Skeletal muscle cell (primary cell): ENCODE measurements at places on chromosomes 1 and 21.

- no peak for DNase-seq
Observed at GRCh38 chr1:230281556-230281955, 144.6 kb downstream of the PGBD5 start.

GRCh38 chr1:238648751-238649150, 737.6 kb upstream of the CHRM3 start:
- DNase-seq = no peak

DNA sequence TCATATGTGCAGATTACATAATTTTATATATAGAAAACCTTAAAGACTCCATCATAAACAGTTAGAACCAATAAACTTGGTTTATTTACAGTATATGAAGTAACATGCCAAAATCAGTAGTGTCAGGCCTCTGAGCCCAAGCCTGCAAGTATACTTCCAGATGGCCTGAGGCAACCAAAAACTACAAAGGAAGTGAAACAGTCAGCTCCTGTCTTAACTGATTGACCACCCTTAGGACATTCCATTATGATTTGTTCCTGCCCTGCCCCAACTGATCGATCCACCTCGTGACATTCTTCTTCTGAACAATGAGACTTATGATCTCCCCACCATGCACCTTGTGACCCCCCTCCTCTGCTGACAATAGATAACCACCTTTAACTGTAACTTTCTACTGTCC, 630.3 kb downstream of the AMY1C start:
- no peak for DNase-seq

DNA sequence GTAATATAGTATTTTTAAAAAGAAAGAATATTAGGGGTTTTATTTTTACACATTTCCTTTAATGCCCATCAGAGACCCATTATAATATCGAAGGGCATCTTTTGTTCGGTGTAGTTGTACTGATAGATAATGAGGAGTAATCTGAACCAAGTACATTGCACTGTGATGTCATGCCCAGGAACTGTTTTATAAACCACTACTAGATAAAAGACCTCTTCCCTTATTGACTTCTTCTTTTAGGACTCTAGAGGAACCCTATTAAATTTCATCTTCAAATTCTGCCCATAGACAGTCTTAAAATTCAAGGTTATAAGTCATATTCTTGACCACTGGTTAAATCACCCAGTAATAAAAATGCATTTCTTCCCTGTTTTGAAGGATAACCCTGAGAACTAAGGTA, 206.5 kb downstream of the NRIP1 start:
- no peak for DNase-seq

DNA sequence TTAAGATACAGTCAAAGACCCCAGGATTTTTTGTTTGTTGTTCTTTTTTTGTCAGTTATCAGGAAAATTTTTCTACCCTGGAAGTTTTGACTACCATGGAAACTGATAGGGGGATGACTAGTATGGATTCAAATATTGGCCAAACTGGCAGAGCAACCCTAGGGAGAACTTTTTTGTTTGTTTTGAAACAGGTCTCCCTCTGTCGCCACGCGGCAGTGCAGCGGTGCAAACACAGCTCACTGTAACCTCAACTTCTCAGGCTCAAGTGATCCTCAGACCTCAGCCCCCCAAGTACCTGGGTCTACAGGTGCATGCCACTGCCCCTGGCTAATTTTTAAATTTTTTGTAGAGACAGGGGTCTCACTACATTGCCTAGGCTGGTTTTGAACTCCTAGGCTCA, 46.6 kb downstream of the TOR3A start:
- no peak for DNase-seq

DNA sequence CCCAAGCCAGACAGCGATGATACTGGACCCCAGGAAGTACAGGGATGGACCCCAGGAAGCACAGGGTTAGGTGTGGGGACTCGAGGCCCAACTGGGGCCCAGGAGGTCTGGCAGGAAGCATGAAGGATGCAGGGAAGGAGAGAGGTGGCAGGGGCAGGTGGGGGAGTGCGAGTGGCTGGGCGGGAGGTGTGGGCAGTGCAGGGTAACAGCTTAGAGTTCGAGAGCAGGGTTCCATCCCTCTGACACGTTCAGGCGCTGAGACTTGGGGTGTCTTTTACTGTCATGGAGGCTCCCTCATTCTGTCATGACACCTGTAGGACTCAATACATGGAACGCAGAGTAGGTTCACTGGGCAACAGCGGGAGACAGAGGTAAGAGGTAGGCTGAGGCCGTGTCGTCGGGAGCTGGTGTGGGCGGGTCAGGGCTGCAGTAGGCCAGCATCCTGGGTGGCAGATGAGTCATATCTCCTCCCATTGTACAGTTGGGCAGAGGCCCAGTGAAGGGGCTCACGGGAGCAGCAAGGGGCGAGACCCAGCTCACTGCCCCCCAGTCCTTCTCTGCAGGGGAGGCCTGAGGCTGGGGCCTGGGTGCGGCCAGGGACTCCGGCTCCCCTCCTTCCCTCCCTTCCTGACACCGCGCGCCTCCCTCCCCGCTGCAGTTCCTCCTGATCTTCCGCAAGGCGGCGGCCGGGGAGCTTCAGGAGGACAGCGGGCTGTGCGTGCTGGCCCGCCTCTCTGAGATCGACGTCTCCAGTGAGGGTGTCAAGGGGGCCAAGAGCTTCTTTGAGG, 11.6 kb upstream of the CTRC start:
- no peak for DNase-seq

DNA sequence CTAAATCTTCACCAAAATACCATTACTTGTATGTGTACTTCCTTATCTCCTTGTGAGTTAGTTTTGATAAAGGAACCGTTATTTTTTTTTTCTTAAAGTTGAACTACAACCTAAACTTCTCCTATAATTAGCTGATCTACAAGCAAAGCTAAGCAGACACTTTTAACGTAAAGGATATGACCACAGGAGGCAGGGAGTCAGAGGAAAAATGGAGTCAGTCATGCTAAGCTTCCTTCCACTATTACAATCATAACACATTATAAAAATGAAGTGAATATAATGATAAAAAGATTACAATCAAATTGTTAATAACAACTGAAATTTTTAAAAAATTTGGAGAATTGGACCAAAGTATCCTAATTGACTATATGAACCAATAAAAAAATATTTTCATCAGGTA, 892.6 kb downstream of the KCNT2 start:
- DNase-seq = no peak

GRCh38 chr1:205604825-205605505, 26.8 kb downstream of the ELK4 start:
- no peak for DNase-seq

DNA sequence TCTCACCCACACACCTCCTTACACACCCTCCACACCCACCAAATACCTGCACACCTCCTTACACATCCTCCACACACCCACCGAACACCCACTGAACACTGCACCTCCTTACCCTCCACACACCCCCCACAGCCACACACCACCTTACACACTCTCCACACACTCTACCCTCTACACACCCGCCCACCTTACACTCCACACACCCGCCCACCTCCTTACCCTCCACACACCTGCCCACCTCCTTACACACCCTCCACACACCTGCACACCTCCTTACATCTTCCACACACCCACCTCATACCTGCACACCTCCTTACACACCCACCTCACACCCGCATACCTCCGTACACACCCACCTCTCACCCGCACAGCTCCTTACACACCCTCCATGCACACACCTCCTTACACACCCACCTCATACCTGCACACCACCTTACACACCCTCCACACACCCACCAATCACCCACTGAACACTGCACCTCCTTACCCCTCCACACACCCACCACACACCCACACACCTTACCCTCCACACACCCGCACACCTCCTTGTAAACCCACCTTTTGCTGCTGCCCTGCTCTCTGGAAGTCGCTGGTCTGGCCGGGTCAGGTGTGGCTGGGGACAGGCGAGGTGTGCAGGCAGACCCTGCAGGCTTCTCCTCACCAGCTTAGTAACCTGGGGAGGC, 38.5 kb downstream of the COQ8A start:
- no peak for DNase-seq
